ENCODE measurements at places on chromosomes 12 and 14.
A peak's percentile ranks its signal among the peaks of the same experiment; 100 is the strongest.

DNA sequence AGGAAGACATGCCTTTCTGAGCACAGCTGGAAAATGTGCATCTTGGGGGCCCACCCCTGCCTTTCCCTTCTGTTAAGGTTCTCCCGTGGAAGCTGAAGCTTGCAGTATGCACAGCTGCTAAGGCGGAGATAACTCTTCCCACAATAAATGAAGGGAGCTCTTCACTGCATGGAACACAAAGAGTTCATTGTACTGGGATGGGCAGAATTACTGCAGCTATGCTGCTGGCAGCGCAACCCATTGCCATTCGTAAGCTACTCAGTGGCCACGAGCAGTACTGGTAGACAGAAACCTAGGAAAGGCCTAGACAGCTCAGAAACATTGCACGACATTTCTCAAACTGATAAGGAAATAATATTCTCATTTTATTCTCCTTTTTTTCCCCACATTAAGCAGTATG lies 310.2 kb downstream of the MDGA2 start:
- DNase-seq: no peak

DNA sequence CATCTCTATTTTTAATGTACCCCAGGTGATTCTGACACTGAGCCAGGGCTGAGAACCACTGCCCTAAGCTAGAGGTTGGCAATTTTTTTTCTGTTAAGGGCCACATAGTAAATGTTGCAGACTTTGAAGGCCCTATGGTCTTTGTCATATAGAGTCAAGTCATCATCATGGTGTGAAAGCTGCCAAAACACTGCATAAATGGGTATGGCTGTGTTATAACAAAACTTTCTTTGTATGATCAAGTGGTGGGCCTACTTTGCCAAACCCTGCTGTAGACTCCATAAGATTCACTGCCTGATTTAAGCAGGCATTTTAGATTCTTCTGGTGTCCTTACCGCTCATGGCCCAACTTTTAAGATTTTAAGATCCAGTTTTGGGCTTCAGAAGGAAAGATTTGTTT lies 76.8 kb downstream of the CLMN start:
- no peak for DNase-seq

DNA sequence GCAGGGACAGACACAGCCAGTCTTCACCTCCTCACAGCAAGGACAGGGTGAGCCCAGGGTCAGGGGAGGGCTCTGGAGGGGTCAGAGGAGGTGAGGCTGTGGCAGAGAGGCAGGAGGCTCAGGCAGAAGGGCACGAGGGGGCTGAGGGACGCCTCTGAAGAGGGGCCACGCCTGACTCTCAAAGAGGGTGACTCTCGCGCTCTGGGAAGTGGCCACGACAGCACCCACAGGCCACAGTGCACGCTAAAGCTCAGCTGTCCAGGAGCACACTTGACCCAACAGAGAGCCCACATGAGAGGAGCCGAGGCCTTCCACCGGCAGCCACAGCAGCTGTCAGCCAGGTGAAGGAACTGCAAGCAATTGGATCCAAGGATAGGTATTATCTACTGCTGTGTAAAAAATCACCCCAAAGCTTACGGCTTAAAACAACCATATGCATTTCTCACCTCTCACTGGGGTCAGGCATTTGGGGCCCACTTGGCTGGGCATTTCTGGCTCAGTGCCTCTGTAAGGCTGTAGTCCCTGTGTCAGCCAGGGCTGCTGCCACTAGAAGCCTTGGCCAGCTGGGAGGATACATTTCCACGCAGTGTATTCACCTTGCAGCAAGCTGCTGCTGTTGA lies 27.8 kb downstream of the SLC6A12 start:
- no peak for DNase-seq

- no peak for DNase-seq
These were observed 24.0 kb downstream of the LRIG3 start for GRCh38 chr12:58896278-58896677.

DNA sequence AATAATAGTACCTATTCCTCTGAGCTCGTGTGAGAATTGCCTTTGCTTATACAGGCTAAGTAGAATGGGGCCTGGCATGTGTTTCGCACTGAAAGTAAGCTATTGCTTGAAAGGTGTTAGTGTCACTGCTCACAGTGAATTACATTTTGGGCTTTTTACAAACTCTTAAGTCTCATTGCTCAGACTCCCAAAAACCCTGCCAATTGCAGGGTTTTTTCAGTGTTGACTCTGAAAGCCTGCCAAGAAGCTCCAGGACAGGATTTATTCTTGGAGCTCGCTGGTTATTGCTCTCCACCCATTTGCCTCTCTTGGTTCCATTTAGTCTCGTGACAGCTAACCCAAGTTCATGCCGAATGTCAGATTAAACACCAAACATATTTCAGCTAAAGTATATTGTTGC lies 39.8 kb downstream of the NOPCHAP1 start:
- peak; percentile 35 for DNase-seq

- DNase-seq: no peak
These were observed 9.8 kb downstream of the DHRS1 start for GRCh38 chr14:24289649-24290280.

DNA sequence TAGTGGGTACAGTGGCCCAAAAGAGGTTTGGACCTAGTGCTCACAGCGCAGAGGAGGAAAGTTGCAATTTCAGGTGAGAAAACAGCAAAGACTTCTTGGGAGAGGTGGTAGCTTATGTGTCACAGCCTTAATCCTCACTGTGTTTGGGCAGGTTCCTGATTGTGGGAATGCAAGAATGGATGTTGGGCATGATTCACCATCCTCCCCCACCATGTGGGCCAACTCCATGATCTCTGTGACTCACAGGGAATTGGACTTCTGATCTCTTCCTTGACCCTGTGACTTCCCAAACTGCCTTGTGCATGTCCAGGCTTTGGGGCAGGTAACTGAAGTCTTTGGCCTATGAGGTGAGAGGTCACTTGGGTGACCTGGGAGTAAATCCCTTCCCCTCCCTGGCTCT lies 1.8 kb upstream of the CHST11 start:
- DNase-seq: no peak

DNA sequence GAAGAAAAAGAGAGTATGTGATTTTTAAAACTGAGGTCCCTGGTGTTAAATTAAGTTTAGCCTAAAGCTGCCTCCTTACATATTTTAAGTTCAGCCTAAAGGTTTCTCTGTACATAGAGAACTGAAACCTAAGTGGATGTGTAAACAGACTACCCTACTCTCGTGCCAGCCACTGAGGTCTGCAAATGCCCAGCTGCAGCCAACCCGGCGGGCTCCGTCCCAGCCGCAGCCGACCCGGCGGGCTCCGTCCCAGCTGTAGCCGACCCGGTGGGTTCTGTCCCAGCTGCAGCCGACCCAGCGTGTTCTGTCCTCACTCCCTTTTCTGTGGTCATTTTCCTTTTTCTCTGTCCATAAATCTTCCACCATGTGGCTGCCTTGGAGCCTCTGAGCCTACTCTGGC lies 97.2 kb upstream of the SFSWAP start:
- no peak for DNase-seq

DNA sequence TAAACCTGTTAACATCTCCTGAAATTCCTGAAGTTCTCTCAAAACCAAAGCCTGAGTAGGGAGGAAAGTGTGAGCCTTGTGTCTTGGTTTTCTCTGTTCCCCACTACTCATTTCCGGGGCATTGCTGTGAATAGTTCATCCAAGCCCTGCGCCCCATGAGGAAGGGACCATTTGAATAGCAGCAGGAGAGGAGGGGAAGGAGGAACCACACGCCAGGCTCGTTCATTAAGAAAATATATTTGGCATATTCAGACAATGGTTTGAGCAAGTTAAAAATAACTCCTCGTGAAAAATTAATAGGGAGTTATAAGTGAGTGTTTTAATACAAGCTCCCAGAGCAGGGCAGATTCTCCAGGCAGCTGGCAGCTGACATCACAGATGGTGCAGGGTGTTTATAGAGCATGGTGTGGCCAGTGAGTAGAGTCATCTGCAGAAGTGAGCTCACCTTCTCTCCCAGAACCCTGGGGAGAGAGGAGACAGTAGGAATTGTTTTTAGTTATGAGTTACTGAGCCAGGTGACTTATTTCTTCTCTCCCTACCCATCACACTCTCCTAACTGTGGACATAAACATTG lies 29.5 kb upstream of the CISTR start:
- no peak for DNase-seq

GRCh38 chr12:27163894-27164293 lies 80.2 kb upstream of the STK38L start:
- DNase-seq: no peak

GRCh38 chr14:61153914-61154545 lies 127.1 kb downstream of the TMEM30B start:
- no peak for DNase-seq

- DNase-seq: no peak
These were observed 172.7 kb downstream of the ANO6 start for GRCh38 chr12:45388545-45388944.

DNA sequence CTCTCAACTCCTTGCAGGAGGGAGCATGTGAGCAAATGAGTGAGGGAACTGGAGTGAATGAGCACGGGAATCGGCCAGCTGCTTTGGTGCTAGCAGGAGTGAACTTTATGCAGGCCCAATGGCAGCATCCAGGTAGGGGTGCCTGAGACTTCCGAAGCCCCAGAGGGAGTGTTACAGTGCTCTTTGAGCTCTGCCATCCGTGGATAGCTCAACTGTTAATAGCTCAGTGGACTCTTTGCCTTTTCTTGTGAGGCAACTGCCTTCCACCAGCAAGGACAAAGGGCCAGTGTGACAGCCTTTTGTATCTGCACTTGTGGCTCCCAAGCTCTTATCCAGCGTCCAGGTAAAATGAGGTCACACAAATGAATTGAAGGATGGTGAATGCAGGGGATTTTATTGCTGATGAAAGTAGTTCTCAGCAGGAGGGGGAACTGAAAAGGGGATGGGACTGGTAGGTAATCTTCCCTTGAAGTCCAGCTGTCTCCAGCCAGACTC lies 12.9 kb downstream of the CREBL2 start:
- no peak for DNase-seq

GRCh38 chr12:51951843-51952722 lies 584 bp downstream of the ACVR1B start:
- DNase-seq: peak; percentile 23

GRCh38 chr14:67641480-67641879 lies 21.8 kb downstream of the ARG2 start:
- no peak for DNase-seq

DNA sequence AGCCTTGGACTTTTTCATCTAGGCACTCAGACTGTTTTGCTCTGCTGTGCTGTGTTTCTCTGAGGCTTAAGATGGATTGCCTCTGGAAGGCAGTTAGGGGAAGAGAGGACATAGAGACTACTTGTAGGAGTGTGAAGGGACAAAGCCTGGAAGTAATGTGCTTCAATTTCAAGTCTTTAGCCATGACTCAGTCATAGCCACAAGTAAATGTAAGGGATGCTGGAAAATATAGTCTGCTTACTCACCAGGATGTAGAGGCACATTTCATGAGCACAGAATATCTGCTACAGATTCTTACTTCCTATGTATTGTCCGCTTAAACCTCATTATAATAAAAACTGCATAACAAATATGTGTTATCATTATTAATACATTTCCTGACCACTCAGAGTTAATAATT lies 794.3 kb upstream of the NOVA1 start:
- no peak for DNase-seq

DNA sequence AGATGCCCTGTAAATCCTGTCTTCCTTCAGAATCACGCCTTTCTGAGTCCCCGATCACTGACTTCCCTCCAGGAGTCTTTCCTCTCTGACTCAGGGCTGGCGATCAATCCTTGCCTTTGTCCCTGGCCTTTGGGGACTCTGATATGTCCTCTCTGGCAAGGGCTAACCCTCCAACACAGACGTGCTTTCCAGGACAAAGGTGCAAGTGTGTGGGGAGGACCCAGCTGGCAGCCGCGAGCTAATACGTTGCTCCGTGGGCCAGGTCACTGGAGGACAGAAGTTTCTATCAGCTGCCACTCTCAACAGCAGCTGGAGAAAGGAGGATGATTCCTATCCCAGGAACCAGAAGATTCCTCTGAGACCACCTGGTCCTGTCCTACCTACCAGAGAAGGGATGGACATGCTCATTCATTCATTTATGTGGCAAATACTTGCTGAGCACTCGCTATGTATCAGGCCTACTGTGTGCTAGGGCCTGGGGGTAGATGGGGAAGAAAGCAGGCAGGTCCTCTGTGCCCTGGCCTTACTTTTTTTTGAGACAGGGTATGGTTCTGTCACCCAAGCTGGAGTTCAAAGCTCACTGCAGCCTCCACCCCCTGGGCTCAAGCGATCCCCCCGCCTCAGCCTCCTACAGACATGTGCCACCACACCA lies 8.5 kb upstream of the SCARB1 start:
- no peak for DNase-seq

- DNase-seq: no peak
These were observed 186.7 kb downstream of the EFCAB11 start for GRCh38 chr14:89767861-89768268.

GRCh38 chr12:27436768-27437167 lies 9.8 kb upstream of the SMCO2 start:
- DNase-seq: no peak

DNA sequence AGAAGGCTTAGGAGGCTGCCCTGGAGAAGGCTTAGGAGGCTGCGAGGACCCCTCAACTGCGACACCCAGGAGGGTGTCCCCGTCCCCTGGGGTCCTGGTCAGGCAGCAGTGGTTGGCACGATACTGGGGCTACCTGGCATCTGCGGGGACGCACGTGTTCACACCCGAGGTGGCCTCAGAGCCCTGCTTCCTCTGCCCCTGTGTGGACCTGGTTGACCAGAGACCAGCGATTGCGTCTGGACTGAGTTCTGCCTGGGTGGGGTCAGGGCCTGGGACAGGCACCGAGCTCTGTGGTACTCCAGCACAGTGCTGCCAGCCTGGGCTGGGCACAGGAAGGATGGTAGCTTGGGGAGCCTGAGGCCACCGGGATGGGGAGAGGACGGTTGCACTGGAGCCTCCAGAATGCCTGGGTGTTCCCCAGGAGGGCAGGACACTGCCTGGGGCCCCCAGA lies 735 bp downstream of the ASPG start:
- DNase-seq: no peak

GRCh38 chr12:89960607-89961394 lies 252.2 kb upstream of the ATP2B1 start:
- DNase-seq: no peak

DNA sequence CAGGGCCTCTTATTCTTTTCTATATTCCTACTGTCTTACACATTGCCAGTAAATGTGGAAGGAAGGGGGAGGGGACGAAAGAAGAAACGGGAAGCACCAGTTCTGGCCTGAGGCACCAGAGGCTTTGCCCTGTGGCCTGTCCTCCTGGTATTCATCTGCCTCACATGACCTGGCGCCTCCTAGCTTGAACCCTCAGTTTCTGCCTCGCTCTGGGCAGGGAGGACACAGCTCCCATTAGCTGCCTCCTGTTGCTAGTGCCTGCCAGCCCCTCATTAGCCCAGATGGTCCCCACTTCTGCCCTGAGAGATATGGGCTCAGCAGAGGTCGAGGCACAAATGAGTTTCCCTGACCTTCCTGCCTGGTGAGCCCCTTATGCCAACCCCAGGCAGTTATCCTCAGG lies 3.0 kb upstream of the PLEKHG6 start:
- no peak for DNase-seq

GRCh38 chr12:132950844-132951535 lies 5.1 kb downstream of the ZNF605 start:
- DNase-seq: no peak

- DNase-seq: no peak
These were observed 611.3 kb downstream of the VRK1 start for GRCh38 chr14:97408503-97408902.
